ENCODE measurements at places on chromosomes 1 and 21.

GRCh38 chr1:239225396-239225795 is 161.0 kb upstream of the CHRM3 start:
- DNase-seq = no peak

DNA sequence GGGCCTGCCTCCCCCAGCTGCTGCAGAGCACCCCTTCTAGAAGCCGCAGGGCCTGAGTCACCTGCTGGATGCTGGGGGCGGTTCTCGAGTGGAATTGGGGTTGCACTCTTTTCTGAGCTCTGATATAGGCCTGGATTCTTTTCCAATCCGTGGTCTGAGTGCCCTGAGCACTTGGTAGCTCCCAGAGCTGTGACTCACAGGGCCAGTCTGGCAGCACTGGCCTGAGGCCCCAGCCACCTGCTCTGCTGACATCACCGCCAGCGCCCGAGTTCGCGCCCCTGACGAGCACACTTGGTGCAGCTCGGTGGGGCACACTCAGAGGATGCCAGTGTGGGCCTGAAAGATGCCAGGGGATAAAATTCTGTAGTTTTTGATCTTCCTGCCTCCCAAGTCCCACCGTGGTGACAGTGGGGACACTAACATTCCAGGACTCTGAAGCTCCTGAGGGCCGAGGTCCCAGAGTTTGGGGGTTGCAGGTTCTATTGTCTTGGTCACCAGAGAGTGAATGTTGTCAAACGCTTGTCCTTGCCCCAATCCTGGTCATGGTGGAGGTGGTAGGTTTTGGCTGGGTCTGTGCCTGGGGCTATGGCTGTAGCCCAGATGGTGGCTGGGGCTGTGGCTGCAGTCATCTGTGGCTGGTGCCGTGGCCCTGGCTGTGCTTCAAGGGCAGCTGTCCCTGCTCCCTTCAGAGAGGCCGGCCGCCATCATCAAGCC is 74.6 kb downstream of the OBSCN start:
- DNase-seq = no peak

DNA sequence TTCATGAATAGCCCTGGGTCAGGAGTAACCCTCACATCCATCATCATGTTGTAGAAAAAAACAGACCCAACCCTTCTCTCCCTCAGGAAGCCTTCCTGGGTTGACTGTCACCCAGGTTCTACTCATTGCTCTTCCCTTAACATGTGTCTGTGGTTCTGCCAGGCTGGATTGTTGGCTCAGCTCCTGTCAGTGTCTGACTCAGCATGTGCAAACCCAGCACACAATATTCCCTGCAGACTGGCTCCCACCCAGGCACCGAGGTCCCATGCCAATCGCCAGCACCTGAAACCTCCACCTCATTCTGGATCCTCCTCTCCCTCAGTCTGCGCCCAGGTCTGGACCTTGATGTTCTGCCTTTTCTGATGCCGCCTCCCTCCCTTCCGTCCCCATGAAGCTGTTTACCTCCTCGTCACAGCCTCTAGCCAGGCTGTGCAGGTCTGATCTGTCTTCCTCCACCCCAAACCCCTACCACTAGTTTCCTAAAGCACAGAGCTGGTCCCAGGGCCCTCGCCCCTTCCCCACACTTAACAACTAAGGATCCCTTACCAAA is 4.3 kb upstream of the S100A8 start:
- DNase-seq = no peak

DNA sequence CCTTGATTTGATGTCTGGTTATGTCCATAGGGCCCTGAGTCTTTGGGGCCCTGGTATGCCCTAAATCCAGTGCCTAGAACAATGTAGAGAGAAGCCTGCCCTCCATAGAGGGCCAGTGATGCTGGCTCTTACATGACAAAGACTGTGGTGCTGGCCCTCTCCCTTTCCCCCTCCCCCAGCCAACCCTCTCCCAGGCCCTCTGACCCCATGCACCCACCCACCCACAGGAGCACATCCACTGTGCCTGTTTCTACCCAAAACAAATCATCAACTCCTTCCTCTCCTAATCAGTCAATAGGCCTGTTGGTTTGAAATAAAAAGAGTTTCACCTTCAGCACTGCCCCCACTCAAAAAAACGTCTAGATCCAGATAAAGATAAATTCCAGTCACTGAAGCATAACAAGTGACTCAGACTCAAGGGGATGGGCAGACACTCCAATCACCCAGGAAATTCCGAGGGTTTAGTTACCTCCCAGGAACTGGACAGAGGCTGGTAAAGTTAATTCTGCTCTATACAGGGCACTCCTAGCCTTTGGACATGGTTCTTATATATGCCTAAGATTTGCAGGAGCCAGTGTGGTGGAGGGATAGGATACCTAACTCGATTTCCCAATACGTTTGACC is 144.8 kb upstream of the VANGL1 start:
- DNase-seq = no peak

- DNase-seq = no peak
These were observed 20.9 kb upstream of the RPL11 start for GRCh38 chr1:23670709-23671108.

All from stimulated activated CD8-positive, alpha-beta memory T cell treated with anti-CD3 and anti-CD28 coated beads, Interleukin-15, amount 100 ng/mL, for 1 hour (primary cell).